Activated T-helper 9 cell treated with anti-CD3 and anti-CD28 coated beads, Interleukin-2, amount 50 U/mL, for 16 hours (primary cell): ENCODE measurements at places on chromosomes 6 and 20.

- peak; percentile 65 for DNase-seq
These were observed 35.2 kb upstream of the HLA-G start for GRCh38 chr6:29792123-29793035.

- DNase-seq = no peak
These were observed 50.9 kb downstream of the CCN2 start for GRCh38 chr6:131900231-131900630.

DNA sequence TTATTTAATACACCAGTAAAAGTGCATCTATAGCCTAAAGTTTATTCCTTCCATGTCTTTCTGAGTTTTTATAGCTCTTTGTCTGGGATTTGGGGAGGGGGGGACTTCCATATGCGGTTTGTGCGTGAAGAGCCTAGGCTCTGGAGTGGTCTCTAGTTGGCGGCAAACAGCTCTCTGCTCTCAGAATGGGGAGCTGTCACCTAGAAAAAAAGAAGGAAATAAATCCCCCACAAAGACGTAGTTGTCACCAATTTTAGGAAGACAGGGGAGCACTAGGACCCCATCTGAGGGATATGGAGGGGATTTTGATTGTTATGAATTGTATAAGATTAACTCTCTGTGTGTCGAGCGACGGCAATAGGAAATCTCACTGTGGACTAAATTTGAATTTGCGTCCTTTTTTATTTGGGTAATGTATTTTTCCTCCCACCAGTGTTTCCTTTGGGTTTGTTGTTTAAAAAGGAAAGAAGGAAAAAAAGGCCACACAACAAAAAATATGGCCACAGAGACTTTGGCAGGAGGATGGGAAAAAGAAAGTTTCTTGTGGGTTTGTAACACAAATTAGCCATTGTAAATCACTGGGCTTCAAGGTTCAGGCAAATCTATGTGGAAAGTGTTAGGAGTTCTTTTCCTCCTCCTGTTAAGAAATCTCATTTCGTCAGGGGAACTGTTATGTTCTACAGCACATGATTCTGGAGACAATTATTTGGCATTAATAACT, 7.4 kb downstream of the POU3F2 start:
- no peak for DNase-seq

GRCh38 chr6:155261111-155261900, 2.5 kb upstream of the CLDN20 start:
- DNase-seq = no peak

DNA sequence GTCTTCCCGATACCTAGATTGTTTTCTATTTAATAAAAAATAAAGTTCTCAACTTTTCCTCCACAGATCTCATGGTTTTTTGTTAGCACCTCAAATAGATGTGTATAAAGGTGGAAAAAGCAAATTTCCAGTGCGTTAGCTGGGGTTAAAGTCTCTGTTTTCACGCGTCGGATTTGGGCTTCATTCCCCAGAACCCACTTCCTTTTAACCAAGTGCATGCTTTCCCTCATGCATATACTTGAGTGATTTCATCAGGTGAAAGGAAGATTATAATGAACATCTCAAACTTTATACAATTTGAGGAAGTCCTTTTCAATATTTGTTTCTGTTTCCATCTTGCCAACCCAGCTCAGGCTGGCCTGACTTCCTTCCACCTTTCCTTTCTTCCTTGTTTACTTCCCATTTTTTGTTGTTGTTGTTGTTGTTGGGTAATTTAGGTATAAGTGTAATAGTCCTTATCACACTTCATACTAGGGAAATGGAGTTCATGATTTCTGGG, 43.9 kb upstream of the GGTLC1 start:
- DNase-seq = no peak

- DNase-seq = no peak
These were observed 372.7 kb upstream of the RGS17 start for GRCh38 chr6:153503810-153504209.

- DNase-seq = no peak
These were observed 150.0 kb upstream of the SLC22A16 start for GRCh38 chr6:110626442-110626841.

- no peak for DNase-seq
These were observed 147.0 kb downstream of the CDKAL1 start for GRCh38 chr6:20681243-20681684.

- no peak for DNase-seq
These were observed 149.7 kb upstream of the SIM1 start for GRCh38 chr6:100614386-100614785.

- DNase-seq = no peak
These were observed 56.5 kb downstream of the GPR6 start for GRCh38 chr6:110034667-110035036.

GRCh38 chr6:46044881-46045617, 29.4 kb upstream of the CLIC5 start:
- no peak for DNase-seq

DNA sequence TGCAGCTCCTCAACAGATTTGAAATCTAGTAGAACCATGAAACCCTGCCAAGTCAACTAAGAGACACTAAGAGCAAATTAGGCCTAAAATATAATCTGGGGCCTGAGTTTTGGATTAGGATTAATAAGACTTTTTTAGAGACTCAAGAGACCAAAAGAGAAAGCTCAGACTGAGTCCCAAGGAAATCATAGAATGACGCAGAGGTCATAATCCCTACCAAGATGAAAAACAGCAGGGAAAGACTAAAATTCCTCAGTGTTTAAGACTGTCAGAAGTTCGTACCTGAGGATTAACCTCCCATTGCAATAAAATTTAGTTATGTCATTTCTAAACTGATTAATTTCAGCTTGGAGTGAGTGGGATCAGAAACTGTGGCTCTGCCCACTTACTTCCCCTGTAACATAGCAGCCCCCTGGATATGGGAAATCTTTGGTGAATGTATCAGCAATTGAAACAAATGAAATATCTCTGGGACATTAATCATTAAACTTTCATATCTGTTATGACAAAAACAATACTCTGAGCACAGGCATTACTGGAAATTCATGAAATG, 200.3 kb downstream of the EDN1 start:
- DNase-seq = no peak

GRCh38 chr6:147160593-147160992, 43.6 kb upstream of the STXBP5 start:
- no peak for DNase-seq

GRCh38 chr20:54152227-54153040, 21.4 kb downstream of the CYP24A1 start:
- DNase-seq = no peak

DNA sequence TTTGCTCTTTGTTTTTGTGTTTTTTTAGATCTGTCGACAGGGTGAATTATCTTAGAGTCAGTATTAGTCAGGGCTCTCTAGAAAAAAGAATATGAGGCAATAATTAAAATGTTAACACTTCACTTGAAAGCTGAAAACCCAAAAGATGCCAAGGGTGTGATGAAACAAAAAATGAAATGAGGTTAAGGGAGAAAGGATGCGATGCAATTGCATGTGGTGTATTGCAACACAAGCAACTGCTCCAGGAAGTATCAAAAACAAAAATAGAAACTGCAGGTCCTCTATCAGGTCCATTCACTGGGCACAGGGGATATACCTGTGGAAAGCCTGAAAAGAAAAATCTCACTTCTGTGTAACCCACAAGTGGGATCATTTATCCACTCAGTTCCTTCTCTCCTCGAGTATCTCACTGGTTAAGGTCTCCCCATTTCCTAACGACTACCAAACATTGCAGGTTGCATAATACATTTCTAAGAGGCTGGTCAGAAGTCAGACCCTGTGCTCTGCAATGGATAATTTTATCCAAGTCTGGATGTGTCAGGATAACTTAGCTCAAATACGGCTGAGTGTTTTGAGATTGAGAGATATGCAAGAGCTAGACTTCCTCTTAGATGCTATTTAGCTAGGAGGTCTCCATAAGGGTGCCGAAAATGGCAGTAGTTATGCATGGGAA, 257.7 kb upstream of the GJE1 start:
- DNase-seq = no peak

DNA sequence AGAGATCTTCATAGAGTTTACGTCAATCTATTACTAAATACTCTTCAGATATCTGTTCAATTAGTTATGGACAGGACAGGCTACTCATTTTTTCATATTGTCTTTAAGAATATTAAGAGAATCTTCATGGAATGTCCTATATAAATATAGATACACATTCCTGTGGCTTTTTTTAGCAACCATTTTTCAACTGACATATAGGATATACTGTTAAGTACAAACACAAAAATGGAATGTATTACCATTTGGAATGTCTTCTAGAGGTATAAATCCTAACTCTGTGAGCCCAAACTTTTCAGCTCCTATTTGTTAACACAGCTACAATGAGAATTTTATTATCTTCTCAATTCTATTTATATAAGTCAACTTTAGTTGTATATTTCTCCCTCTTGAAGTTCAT, 239.6 kb upstream of the DEFB112 start:
- DNase-seq = no peak

- no peak for DNase-seq
These were observed 34.3 kb downstream of the HLA-DMB start for GRCh38 chr6:32906539-32906938.

DNA sequence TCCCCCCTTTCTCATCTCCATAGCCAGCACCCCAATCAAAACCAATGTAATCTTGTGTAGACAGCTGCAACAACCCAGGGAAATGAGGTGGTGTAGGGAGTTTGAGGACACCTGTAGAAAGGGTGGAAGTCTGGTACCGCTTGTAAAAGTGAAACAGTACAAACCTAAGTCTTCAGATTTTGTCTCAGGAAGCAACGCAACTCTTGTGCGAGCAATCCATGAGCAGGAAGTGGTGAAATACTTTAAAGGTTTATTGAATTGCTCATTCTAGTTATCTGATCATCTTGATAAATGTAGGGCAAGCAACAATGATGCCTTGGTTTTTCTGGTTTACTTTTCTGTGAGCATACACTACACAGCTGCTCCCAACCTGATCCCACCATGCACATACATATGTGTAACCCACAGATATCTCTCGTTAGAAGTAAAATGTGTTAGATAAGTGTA, 71.1 kb upstream of the THEMIS start:
- DNase-seq = peak; percentile 13

DNA sequence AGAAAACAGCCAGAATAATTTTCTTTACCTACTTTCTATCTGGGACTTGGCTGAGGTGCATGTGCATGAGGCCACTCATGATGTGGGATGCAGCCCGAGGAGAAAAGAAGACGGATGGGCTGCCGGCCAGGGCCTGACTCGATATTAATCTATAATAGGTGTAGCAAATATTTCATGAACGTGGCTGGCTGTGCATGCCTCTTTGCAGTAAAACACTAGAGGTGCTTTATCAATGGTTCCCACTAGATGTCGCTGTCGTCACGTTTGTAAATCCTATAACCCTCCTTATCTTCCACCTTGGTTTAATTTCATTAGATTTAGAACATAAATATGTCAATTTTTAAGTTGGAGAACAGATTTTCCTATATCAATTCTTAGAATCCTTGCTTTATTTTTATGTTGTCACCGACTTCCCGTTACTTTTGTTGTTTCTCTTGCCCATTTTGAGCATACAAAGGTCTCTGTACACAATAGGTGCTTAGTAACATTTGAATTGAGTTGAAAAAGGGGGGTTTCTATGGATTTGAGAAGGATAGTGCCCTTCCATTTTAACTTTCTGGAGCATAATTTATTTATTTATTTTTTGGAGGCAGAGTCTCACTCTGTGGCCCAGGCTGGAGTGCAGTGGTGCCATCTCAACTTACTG, 19.6 kb upstream of the FERMT1 start:
- peak; percentile 1 for DNase-seq

GRCh38 chr6:7201732-7202541, 94.2 kb downstream of the RREB1 start:
- no peak for DNase-seq

GRCh38 chr6:128208078-128208477, 307.2 kb upstream of the THEMIS start:
- DNase-seq = no peak

DNA sequence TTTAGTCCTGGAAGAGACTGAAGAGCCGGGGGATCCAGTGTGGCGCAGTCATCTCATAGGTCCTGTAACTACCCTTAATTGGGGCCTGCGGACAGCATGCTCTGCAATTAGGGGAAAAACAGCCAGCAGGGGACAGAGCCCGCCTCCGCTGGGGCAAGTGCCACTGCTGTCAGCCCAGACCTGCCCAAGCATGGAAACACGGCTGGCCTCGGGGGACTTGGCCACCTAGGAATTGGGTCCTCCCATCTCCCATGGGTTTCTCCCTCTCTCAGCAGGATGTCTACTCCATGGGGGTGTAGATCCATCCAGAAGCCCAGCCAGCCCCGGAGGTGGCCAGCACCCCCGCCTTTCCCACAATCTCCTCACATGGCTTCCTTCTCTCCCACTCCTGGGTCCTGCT, 3.6 kb downstream of the GHRH start:
- DNase-seq = no peak

- no peak for DNase-seq
These were observed 39.9 kb downstream of the MAP7 start for GRCh38 chr6:136510299-136510698.

DNA sequence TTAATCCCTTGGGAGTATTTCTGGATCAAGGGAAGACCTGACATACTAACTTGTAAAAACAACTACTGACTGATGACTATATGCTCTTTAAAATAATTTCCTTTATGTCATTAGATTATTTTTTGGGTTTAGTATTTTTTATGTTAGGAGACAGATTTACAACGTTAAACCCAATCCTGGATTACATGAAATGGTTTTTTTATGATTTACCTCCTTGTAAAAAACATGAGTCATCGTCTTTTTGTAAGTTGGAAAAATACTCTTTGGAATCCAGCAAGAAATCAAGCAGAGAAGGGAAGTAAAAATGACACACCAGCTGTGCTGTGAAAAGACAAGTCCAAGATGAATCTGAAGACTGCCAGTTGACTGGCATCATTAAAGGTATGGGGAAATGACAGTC, 6.7 kb downstream of the STK4 start:
- DNase-seq = no peak

DNA sequence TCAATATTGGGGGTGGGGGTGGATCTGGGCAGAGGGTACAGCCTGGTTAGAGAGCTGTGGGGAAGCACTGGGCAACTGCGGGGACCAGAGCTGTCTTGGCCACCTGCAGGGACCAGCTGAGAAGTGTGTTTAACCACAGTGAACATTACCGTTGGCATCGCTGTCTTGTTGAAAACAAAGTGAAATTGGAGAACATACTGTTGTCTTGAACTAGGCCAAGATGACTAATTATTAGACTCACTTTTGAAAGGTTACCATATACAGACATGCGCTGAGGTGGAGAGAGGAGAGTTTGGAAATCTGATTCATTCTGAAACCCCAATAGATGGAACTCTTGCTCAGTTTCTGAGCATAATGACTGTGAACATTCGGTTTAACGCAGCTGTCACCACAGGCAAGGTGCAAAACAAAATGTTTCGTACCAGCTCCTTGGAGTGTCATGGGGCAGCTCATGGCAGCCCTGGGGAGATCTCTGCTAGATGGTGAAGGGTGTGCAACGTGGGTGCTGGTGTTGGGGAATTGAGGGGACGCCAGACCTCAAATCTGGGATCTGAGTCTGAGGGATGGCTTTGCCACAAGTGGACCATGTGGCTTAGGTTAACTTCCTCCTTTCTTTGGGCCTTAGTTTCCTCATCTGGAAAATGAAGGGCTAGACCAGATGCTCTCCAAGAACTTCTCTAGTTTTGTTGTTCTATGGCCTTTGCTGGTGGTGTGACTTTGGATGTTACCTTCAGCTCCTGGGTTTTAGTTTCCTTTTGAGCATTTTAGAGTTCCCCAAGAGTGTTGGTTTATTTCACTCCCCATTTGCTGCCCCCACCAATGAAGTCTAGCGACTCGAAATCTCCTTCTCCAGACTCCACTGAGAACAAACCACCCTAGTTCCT, 24.6 kb upstream of the GTSF1L start:
- peak; percentile 30 for DNase-seq
